ENCODE measurements at places on chromosomes 7 and 10.

GRCh38 chr7:115724400-115725056 lies 306.0 kb downstream of the TFEC start:
- no peak for DNase-seq

GRCh38 chr7:159192013-159192412 lies 47.3 kb upstream of the VIPR2 start:
- DNase-seq: no peak

GRCh38 chr7:37927773-37928444 lies 7.5 kb downstream of the EPDR1 start:
- no peak for DNase-seq

DNA sequence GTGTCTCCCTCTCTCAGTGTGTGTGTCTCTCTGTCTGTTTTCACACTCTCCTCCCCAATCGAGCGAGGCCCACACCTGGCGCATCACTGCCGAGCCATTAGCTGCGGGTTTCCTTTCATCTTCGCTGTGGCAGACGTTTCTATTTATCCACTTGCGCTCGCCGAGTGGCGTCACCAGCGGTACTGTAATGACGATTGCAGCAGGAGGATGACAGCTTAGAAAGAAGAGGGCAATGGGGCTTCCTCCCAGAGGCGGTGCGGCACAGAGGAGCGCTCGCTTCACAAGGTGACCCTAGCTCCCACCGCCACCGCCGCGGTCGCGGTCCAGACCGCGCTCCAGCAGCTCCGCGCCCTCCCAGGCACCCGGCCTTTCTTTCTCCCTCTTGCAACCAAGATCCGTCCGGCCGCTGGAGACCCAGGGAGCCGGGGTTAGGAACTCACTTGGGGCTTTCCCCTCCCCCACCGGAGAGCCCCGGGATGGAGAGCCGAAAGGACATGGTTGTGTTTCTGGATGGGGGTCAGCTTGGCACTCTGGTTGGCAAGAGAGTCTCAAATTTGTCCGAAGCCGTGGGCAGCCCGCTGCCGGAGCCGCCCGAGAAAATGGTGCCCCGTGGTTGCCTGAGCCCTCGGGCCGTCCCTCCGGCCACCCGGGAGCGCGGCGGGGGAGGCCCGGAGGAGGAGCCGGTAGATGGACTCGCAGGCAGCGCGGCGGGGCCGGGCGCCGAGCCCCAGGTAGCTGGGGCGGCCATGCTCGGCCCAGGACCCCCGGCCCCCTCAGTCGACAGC lies at the start of gene EVX1:
Gene EVX1, plus strand, starts transcription at position 248 of the 785 bp plus-strand sequence. Its CDS starts 229 bp downstream, at position 477.
- DNase-seq: peak; percentile 16

- no peak for DNase-seq
Observed at GRCh38 chr7:5599543-5600200, 176.0 kb upstream of the TNRC18 start.

DNA sequence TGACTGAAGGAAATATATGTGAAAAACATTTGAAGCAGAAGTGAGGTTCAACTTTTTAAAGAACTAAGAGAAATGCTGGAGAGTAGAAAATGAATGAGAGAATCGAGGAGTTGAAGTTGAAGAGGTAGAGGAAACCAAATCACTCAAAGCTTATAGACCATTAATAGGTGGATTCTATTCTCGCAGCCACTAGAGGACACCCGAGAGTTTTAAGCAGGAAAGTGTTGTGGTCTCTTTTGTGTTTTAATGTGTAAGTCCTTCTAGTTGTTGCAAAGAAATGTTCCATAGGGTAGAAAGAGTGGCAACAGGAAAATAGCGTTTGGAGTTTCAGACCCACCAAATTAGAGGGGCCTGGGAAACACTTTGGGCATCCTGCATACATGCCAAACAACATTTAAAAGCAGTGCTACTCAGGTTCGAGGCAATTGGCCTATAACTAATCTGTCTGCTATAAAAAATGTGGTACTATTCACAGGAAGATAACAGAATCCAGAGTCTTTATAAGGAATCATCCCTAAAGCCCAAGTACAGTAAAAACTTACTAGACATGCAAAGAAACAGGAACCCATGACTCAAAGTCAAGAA lies 75.3 kb upstream of the TAS2R16 start:
- DNase-seq: no peak

Data from T-helper 1 cell (primary cell).